ENCODE measurements at places on chromosomes 5 and 9. TPM values are rescaled to one million over a fixed set of nuclear protein-coding genes. Genes with fewer than 3 reads are reported as not detected.

The ADAM19 gene
- 9.9 TPM for total RNA-seq

The TMEM267 gene
- total RNA-seq: 9.5 TPM

The UBE2B gene
- 21.1 TPM for total RNA-seq

The IL3 gene
- not detected for total RNA-seq

The MYOZ3 gene
- 2.8 TPM for total RNA-seq

The MORN5 gene
- not detected for total RNA-seq

The INSYN2B gene
- 1.1 TPM for total RNA-seq

The SHOC1 gene
- total RNA-seq: not detected

The RPP25L gene
- 5.5 TPM for total RNA-seq

The CXCL14 gene
- 27.5 TPM for total RNA-seq

The TCF7 gene
- 0.54 TPM for total RNA-seq

The PTBP3 gene
- 26.5 TPM for total RNA-seq

The IFNA21 gene
- not detected for total RNA-seq

The ST6GALNAC6 gene
- total RNA-seq: 140 TPM

The AQP3 gene
- total RNA-seq: 6.9 TPM

The BTNL8 gene
- total RNA-seq: not detected

The GBGT1 gene
- 45.5 TPM for total RNA-seq

The ANKHD1 gene
- 106 TPM for total RNA-seq

The CCDC192 gene
- not detected for total RNA-seq

The FAM81B gene
- total RNA-seq: not detected

The ACTBL2 gene
- total RNA-seq: not detected

The PCDHA9 gene
- total RNA-seq: 0.35 TPM

The RASGEF1C gene
- total RNA-seq: not detected

The TNFAIP8 gene
- total RNA-seq: 34.1 TPM

All from thoracic aorta (tissue), 2 donors.